Stimulated activated CD8-positive, alpha-beta memory T cell treated with anti-CD3 and anti-CD28 coated beads, Interleukin-15, amount 100 ng/mL, for 4 hours (primary cell): ENCODE measurements at places on chromosomes 7 and 10.

GRCh38 chr10:44874166-44874565, 37.0 kb upstream of the TMEM72 start:
- no peak for DNase-seq

- DNase-seq: no peak
Observed at GRCh38 chr10:45425621-45426563, 51.9 kb downstream of the ALOX5 start.

- DNase-seq: no peak
Observed at GRCh38 chr7:47327698-47328391, 254.1 kb downstream of the TNS3 start.

DNA sequence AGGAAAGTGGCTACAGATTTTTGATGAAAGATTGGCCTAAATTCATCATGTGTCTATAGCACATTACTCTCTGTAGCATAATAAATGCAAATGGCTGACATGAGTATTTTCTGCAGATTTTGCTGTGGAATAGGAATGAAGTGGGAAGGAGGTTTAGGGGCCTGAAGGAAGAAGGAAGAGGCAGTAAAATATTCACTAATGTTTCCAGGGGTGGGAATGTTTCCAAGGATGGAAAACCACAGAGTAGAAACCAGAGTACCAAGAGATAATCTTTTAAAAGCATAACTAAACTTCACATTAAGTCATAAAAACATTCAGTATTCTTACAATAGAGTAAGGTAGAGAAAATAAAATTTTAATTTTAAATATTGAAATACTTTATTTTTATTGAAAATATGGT, 267.8 kb downstream of the BICC1 start:
- DNase-seq: no peak

- no peak for DNase-seq
Observed at GRCh38 chr7:103149808-103150180, 895 bp upstream of the NAPEPLD start.

DNA sequence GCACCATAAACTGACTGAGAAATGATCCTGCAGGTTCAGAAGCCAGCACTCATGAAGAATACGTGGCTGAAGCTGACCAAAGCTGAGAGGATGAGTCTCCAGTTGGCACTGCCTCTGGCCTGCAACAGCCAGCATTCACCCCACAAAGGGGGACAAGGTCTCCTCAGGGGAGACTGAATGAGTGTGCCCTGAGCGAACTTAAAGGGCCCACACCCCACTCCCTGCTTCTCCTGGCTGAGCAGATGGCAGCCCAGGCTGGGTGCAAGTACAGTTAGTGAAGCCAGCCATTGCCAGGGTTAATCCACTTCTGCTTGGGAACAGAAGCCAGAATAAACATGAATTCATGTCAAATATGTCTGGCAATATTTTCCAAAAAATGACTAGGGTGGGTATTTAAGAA, 98.1 kb downstream of the PPP1R17 start:
- no peak for DNase-seq

- no peak for DNase-seq
Observed at GRCh38 chr7:31192986-31193385, 140.9 kb downstream of the ADCYAP1R1 start.

DNA sequence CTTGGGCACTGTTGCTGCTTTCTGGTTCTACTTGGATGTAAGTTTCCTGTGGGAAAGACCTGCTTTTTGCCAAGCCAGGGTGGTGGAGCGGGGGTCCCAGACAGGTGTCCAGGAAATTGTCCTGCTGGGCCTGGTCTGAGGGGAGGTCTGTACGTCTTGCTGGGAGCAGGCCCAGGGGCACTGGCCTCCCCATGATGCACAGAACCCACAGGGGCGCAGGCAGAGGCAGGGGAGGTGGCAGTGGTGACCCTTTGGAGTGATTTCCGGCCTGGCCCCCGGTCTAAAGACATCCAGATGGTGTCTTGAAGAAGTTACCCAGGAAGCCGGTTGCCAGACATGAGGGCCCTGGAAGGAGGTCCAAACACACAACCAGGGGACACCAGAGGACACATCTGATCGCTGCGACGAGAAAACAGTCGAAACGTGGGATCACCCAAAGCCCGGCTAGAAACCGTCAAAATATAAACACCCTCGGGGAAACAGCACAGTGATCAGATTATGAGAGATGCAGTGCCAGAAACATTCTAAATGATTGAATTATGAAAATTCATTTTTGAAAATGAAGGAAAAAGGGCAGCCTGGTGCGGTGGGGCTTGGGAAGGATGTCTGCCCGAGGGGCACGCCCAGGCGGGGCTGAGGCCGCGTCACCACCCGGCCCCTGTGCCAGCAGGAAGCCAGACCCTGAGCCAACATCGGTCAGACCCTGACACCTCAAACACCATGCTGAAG, 59.6 kb downstream of the TMEM270 start:
- no peak for DNase-seq

GRCh38 chr10:113687037-113687436, 7.3 kb downstream of the CASP7 start:
- no peak for DNase-seq

- no peak for DNase-seq
Observed at GRCh38 chr10:102195296-102195870, 30.7 kb upstream of the ELOVL3 start.

GRCh38 chr7:96819111-96819700, 109.6 kb upstream of the SEM1 start:
- no peak for DNase-seq

DNA sequence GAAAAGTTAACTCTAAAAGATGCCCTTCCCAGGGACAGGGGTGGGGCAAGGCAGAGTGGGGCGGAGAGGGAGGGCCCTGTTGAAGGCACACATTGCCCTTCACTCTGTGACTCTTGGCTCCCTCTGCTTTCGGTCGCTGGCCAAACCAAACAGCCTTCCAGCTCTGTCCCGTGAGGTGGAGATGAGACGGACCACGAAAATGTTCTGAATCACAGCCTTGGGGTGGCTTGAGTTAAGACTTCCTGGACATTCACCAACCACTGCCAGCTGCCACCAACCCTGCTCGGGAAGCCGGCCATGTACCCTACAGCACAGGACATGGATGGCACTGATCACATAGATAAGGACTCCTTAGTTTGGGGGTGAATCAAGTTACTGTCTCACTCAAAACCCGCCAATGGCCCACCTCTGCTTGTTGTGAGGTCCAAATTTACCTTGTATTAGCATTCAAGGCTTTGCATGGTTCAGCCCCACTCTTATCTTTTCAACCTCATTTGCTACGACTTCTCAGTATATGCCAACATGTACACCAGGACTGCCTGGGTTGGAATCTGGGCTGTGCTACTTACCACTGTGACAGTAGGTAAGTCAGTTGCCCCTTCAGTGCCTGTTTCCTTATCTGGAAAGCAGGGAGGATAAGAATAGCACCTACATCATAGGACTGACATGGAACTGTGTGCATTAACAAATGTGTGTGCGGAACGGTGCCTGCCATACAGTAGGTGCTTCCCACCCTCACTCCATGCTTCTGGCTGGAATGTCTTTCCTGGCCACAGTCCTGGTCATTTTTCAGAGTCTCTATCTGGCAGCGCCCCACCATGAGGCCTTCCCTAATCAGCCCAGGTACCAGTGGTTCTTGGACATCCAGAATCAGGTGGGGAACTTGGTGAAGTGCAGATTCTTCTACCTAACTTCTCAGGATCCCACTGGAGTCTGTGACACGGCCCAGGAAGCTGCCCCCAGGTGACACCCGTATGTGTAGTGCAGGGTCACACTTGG, 28.0 kb downstream of the ITPRIP start:
- no peak for DNase-seq

DNA sequence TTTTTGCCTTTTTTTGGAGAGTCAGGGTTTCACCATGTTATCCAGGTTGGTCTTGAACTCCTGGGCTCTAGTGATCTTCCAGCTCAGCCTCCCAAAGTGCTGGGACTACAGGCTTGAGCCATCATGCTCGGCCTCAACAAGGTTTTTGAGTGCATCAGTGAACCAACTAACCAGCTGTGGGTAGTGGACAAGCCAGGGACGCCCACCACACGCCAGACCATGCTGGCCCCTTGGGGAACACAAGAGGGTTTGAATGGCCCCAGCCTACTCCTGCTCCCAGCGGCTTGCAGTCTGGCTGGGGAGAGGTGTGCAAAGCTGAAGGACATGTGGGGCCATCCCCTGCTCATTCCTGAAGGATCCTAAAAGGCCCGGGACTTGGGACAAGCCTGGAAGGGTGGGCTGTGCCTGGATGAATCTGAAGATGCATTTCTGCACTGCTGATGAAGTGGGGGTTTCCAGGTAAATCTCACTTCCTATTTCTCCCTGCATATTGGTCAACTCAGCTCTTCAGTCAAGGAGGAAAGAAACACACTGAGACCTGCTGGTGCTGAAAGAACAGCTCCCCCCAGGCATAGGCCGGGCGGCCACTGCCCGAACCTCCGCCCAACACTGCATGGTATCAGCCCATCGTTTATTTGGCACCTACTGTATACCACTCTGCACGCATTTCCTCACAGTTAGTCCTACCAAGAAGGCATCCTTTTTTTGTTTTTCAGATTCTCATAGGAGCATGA, 6.9 kb downstream of the MMD2 start:
- no peak for DNase-seq

- DNase-seq: no peak
Observed at GRCh38 chr7:44536090-44536489, 5.0 kb downstream of the NPC1L1 start.

GRCh38 chr7:3210531-3210930, 90.5 kb upstream of the SDK1 start:
- DNase-seq: no peak

GRCh38 chr10:84075226-84076046, 63.9 kb upstream of the GHITM start:
- DNase-seq: no peak

DNA sequence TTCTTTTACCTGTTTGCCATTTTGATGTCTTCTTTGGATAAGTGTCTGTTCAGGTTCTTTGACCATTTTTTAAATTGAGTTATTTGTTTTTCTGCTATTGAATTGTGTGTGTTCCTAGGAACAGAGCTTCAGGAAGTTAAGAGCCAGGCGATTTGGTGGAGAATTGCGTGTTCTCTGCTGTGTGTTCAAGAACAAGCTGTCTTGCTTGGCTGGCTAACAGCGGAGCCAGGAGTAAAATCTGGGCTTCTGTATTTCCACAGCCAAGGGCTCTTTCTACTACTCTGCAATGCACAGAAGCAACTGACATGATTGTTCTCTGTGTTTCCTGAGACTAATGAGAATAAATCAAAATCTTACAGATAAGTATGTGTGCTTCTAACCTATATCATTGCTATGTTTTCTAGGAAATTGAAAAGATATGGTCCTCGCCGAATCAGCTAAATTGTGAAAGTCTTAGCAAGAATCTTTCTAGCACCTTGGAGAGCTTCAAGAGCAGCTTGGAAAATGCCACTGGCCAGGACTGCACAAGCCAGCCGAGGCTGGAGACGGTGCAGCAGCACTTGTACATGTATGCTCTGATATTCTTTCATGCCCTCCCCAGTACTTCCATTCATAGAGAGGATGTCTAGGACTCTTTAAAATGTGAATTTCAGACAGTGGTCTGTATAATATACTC, 124.2 kb downstream of the ABCA13 start:
- DNase-seq: no peak

DNA sequence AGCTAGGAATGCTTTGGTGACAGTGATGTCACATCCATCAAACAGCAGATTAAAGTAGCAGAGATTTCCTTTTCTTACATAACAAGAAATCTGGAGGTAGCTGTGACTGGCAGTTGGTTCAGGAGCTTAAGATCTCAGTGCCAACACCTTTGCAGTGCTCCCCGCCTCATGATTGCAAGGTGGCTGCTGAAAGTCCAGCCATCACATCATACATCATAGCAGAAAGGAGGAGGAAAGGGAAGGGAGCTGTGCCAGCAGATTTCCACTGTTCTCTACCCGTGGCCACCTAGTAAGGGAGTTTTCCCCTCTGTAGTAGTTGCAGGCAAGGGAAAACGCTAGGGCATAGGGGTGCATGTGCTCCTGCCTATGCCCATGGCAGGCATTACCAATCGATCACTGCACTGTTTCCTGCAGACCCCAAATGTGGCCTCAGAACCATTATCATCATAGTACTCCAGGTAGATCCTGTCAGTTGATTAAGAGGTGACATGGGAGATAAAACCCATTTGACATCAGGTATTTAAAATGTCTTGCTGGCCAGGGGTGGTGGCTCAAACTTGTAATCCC, 57.9 kb upstream of the GTF2IRD1 start:
- no peak for DNase-seq

GRCh38 chr10:71399946-71400345, 3.2 kb downstream of the CDH23 start:
- DNase-seq: no peak

DNA sequence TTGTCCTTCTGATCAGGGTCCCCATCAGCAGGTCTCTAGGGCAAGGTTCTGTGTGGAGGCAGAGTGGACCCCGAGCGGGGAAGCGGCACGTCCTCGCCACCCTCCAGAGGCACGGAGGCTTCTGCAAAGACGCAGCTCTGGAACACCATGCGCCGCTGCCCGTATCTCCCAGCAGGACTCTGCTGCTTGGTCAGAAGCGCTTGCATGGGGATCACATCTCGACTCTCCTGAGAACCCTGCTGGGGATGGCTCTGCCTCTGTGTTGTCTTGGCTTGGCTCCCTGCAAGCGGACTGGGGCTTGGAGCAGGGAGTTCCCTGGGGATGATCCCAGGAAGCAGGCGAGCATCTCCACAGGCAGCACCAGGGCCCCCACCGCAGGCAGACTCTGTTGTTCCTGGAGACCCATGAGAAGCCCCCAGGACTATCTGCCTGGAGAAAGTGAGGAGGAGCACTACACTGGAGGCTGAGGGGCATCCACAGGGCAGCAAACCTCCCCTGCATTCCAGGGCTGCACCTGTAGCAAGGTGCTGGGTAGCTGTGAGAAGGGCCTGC, 520.5 kb downstream of the GLRX3 start:
- DNase-seq: no peak

- DNase-seq: no peak
Observed at GRCh38 chr7:8217200-8218068, 44.5 kb downstream of the ICA1 start.

GRCh38 chr10:86945361-86946212, 11.8 kb downstream of the MMRN2 start:
- no peak for DNase-seq
